Activated T-cell treated with anti-CD3 and anti-CD28 coated beads, Interleukin-2, amount 50 U/mL, for 72 hours (primary cell): ENCODE measurements at places on chromosomes 3 and 15. TPM values are rescaled to one million over a fixed set of nuclear protein-coding genes. Genes with fewer than 3 reads are reported as not detected.

Gene DNAJA4
- 36.4 TPM for total RNA-seq

DNA sequence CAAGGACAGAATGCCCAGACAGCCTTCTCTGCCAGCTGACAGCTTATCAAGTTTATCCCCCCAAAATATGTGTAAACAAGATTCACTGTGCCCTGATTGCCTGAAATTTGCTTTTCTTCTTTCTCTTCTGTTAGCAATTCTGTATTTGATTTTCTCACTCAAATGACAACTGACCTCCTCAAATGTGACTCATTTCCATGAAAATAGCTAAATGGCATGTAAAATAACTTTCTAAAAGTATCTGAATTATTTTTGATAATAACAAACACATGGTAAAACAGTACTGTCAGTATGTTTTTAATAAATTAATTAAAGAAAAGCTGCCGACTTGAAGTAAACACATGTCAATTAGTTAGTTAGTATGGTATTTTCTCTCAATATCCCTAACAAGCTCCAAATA, 202.3 kb upstream of the STAC start:
- no peak overlapping the region for H3K27ac ChIP-seq
- no peak for DNase-seq
- no peak overlapping the region for H3K4me3 ChIP-seq
- H3K4me1 ChIP-seq: no peaks in the 10 kb centered on the region
- no peaks in the 10 kb centered on the region for H3K36me3 ChIP-seq

- no peak overlapping the region for H3K27ac ChIP-seq
- H3K27me3 ChIP-seq: no peaks in the 10 kb centered on the region
- H3K4me1 ChIP-seq: no peaks in the 10 kb centered on the region
Measured at GRCh38 chr15:46441294-46442062, 806.6 kb downstream of the SQOR start.

Gene HDAC11
- total RNA-seq: 8.0 TPM

DNA sequence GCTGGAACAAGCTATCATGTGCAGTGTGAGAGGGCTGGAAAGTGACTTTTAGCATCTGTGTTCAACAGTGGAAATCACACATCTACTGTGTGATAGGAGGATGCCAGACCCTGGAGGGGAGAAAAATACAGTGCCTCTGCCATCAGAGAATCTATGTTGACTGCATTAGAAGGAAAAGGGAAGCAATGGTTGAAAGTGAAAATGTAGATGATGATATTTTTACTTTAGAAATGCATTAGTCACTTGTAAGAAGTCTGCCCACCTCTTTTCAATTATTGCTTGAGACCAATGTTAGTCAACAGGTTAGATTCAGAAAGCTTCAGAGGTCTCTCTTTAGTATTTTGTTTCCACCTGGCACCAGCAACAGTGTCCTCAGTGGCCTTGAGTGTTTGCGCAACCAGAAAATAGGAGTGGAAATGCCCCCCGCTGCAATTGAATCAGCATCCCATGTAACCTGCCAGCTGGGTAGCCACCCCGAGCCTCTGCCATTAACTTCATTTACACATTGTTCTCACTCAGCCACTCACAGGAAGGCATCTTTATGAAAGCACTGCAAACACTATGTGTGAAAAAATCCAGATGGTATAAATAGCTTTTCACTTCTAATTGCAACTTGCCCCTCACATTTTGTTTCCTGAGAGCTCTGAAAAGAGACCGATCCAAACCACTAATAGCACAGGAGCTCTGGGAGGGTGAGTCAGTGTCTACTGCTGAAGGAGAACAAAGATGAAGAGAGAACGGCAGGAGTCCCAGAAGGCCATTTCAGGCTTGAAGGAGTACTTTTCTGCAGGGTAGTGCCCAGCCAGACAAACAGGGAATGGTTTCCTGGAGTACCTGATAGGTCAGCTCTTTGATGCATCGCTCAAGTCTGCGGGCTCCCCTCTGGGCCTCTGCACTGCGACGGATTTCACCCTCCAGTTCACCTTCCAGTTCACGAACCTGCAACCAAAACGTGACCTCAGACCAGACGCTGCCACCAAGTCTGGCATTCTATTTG, 92.1 kb downstream of the HHLA2 start:
- no peaks in the 10 kb centered on the region for H3K36me3 ChIP-seq
- peak overlapping the region; percentile 11 for H3K4me3 ChIP-seq
- DNase-seq: peak; percentile 7
- peaks cover 33% of the 10 kb centered on the region for H3K4me1 ChIP-seq
- H3K27ac ChIP-seq: peak overlapping the region; percentile 3

Gene SLC2A2
- not detected for total RNA-seq

GRCh38 chr15:71893691-71894090, 83.3 kb downstream of the NR2E3 start:
- peaks cover 4% of the 10 kb centered on the region for H3K36me3 ChIP-seq
- H3K4me3 ChIP-seq: no peak overlapping the region
- no peaks in the 10 kb centered on the region for H3K27me3 ChIP-seq
- H3K4me1 ChIP-seq: no peaks in the 10 kb centered on the region

Gene GREM1
- not detected for total RNA-seq

DNA sequence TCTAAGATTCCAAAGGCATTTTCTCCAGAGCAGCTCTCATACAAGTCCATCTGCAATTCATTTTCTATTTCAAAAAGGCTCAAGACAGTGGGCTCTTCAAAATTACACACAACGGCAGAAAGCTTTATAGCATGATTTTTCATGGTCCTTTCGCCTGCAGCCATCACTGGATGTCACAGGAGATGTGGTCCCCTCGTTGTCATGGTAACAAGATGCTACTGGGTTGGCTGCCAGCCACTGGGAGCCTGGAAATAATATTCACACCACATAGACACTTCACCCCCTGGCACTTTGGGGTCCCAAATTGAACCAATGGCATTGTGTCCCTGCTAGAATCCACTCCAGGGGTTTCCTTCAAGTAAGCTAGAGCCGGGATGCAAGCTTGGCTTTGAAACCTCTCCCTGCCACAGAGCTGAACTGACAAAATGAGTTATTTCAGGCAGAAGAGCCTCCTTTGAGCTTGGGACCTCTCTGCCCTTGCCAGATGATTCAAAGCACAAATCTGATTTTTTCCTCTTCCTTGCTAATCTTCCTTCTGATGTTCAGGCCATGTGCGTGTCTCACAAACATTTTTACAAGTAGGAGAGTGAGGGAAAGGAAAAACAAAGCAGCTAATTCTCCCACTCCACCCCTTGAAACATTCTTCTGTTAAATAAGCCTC, 512.6 kb upstream of the ADAMTS9 start:
- no peak for DNase-seq
- no peaks in the 10 kb centered on the region for H3K27me3 ChIP-seq
- no peak overlapping the region for H3K27ac ChIP-seq
- H3K4me3 ChIP-seq: no peak overlapping the region
- H3K36me3 ChIP-seq: no peaks in the 10 kb centered on the region

GRCh38 chr3:42588625-42589024, 2.0 kb upstream of the SS18L2 start:
- no peaks in the 10 kb centered on the region for H3K27me3 ChIP-seq
- H3K36me3 ChIP-seq: peaks cover 1% of the 10 kb centered on the region
- H3K4me3 ChIP-seq: no peak overlapping the region
- no peak for DNase-seq
- no peak overlapping the region for H3K27ac ChIP-seq
- H3K4me1 ChIP-seq: peaks cover 26% of the 10 kb centered on the region

Gene RETNLB
- total RNA-seq: not detected

GRCh38 chr3:106628407-106628806, 748.8 kb upstream of the CCDC54 start:
- peaks cover 17% of the 10 kb centered on the region for H3K27me3 ChIP-seq
- H3K4me1 ChIP-seq: no peaks in the 10 kb centered on the region
- H3K27ac ChIP-seq: no peak overlapping the region
- no peak for DNase-seq
- peaks cover 4% of the 10 kb centered on the region for H3K36me3 ChIP-seq
- H3K4me3 ChIP-seq: no peak overlapping the region

Gene CHDH
- total RNA-seq: 0.89 TPM
